CD4-positive, alpha-beta T cell treated with Interleukin-15 for 1 hour (primary cell): ENCODE measurements at places on chromosomes 7 and 10.

DNA sequence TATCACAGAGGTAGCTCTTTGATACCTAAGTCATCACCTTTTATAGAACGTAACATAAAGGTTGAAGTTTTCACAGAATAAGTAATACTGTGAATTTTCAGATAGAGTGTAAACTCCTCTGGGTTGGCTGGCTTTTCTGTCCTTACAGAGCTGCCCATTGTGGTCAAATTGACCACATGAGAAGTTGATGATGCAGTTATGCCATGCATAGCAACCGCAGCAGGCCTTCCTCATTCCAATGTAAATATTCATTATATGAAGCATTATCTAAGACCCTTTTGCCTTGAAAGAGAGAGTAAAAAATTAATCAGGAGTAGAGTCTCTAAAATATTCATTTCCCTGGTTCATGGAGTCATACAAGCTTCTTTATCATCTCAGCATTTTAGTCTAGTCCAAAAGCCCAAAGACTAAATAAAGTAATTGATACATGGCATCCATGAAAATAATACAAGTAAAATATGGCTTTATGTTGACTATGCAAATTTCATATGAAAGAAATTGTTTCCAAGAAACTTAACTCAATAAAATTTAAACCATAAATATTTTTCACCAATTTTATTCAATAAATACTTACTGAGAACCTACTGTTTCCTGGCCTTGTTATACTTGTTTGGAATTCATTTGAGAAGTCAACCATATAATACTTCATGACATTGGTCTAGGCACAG lies 516.4 kb downstream of the PCDH15 start:
- no peak for DNase-seq

- DNase-seq, result peak; percentile 62
Measured at GRCh38 chr10:84194424-84195043, at the start of gene CDHR1. Gene CDHR1 (plus strand): TSS chr10:84194537. CDS start chr10:84194761, 224 bp downstream.

- DNase-seq, result no peak
Measured at GRCh38 chr10:70093335-70093944, 39.2 kb downstream of the AIFM2 start.

GRCh38 chr10:48835781-48836180 lies 103.9 kb downstream of the LRRC18 start:
- DNase-seq, result no peak

- no peak for DNase-seq
Measured at GRCh38 chr7:43444711-43445578, 138.0 kb upstream of the STK17A start.
